Tongue (tissue), 3 donors: ENCODE measurements at places on chromosomes 16 and 17.
A peak's percentile ranks its signal among the peaks of the same experiment; 100 is the strongest.

- no peak for DNase-seq
These were observed 101.9 kb upstream of the HSBP1 start for GRCh38 chr16:83705856-83706255.

GRCh38 chr16:64808474-64808873 lies 313.4 kb downstream of the CDH11 start:
- peak; percentile 47 for DNase-seq

GRCh38 chr16:27287887-27288286 lies 19.3 kb upstream of the NSMCE1 start:
- DNase-seq, result no peak

- peak; percentile 77 for DNase-seq
These were observed 424 bp downstream of the HOXB2 start for GRCh38 chr17:48544349-48545021.

GRCh38 chr17:59010026-59010425 lies 96.7 kb downstream of the TRIM37 start:
- DNase-seq, result no peak

GRCh38 chr17:9072696-9073339 lies 51.5 kb downstream of the NTN1 start:
- DNase-seq, result peak; percentile 90

- no peak for DNase-seq
These were observed 35.6 kb downstream of the NLRC3 start for GRCh38 chr16:3541527-3542155.

- DNase-seq, result peak; percentile 69
These were observed 5.9 kb upstream of the UTP6 start for GRCh38 chr17:31907342-31907962.

DNA sequence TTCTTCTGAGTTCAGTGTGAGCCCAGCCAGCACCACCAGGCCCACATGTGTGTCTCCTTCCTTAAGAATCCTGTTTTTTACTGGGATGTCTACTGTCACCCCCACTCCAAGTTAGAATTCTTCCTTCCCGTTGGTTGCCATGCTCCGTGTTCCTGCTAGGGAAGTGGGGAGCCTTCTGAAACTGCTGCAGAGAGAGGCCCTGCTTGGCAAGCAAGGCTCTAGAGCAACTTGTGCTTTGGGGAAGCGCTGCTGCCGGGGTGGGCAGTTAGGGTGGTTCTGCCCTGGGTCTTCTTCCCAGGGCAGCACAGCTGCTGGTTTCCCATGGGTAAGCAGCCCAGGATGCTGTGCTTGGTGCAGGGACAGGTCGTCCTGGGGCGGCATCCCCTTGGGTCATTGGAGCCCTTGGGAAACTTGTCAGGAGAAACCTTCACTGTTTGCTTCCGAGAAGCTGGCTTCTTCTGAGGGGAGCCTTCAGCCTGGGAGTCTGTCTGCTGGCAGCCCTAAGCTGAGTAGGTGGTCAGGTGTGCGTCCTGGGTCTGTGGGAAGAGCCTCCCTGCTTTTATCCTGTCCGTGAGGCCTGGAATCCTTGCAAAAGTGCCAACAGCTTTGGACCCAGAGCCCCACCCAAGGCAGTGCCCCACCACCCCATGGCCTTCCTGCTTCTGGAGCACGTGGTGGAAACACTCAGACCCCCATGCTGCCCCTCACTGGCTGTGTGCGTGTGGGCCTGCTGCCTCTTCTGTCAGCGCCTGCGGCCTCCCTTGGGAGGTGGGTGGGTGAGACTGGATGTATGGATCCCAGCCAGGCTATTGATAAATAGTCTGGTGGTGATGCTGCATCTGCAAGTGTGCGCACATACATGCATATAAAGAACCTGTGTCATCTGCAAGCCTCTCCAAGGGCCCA lies 71.8 kb downstream of the PLD6 start:
- DNase-seq, result no peak

DNA sequence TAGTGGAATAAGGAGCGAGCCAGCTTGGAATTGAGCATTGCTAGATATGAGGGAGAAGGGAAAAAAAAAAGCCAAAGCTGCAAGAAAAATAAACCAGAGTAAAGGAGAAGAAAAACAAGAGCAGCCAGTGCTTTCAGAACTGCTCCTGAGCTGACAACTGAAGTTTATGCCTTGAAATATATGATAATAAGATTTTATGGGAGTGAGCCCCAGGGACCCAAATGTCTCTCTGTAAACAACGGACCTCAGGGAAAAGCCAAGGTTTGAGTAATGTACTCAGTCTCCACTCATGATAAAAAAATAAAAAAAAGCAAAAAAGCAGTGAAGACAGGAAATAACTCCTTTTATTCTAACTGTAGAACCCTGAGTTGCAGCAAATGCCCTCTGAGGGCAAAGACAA lies 132.6 kb downstream of the SNX11 start:
- DNase-seq, result no peak

GRCh38 chr17:2453325-2453724 lies 52.5 kb upstream of the MNT start:
- DNase-seq, result no peak

- DNase-seq, result no peak
These were observed 959.1 kb downstream of the CDH11 start for GRCh38 chr16:64162613-64163375.

DNA sequence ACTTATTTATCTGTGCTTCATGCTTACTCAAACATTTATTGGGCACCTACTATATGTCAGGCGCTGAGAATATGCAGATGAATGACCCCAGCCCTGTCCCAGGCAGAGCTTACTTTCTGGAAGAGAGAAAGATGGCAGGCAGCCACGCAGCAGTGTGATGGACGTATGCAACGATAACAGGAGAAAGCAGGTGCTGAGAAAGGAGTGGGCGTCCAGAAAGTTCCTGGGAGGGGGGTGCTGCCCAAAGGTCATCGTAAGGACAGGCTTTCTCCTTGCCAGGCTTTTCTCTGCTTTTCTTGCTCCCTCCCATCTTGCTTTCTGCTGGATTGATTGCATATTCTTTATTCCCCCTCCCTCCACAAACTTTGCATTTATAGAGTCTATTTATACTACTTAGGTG lies 124.5 kb downstream of the GAS7 start:
- no peak for DNase-seq

GRCh38 chr17:1197379-1197778 lies 17.6 kb upstream of the ABR start:
- no peak for DNase-seq

DNA sequence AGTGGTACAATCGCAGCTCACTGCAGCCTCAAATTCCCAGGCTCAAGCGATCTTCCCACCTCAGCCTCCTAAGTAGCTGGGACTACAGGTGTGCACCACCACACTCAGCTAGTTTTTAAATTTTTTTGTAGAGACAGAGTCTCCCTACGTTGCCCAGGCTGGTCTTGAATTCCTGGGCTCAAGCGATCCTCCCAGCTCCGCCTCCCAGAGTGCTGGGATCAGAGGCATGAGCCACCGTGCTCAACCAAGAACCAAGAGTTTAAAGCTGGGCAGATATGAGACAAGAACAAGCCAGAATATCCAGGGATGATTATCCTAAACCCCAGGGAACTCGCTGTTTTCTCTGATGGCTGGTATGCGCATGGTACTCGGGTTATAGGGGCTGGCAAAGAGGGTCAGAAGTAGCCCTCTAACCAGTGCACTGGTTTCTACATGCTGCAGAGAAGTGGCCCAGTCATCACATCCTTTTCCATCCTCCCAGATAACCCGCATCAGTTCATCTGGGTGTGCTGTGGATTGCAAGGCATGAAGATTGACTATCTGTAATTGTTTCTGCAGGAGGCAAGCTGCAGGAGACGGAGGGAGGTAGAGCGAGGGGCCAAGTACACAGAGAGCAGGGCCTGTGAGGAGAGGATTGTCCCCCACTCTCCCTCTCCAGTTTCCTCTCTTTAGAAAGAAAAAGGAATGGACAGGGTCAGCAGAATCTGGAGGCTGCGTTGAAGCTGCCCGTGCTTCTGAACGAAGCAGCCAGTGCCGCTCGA lies 33.6 kb upstream of the TOB1 start:
- no peak for DNase-seq

DNA sequence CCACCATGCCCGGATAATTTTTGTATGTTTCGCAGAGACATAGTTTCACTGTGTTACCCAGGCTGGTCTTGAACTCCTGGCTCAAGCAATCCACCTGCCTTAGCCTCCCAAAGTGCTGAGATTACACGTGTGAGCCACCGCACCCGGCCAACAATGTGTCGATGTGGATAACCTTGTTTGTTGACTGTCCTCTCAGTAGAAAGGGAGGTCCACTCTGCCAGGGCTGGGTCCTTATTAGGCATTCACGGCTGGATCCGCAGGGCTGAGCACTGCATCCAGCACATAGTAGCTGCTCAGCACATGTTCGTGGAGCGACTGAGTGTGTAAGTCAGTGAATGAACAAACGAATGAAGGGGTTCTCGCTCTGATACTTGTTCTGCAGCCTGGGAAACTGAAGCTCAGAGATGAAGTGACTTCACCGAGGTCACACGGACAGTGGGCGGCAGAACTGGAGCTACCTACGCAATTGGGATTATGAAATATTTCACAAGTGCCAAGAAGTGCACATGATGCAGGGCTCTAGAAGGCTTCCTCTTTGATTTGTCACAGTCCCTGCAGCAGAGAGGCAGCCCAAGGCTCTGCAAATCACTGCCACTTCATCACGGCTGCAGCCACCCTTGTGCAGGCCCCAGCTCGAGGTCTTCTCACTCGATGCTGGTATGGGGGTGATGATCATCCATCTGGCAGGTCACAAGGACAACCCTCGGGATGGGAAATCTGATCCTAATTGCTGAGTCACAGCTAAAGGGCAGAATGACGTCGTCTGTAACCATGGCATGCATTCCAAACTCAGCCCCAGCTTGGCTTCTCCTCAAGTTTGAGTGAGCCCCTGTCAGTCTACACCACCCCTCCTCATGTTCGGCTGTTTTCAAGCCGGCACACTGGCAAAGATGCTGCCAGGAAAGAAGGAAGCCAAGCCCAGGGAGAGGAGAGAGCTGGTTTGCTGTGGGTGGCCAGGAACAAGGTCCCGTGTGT lies 28.0 kb upstream of the SNN start:
- peak; percentile 95 for DNase-seq

GRCh38 chr17:74610108-74610507 lies 13.4 kb downstream of the CD300E start:
- no peak for DNase-seq

- DNase-seq, result no peak
These were observed 16.0 kb downstream of the SPNS3 start for GRCh38 chr17:4449736-4450135.

- DNase-seq, result no peak
These were observed 1.1 kb downstream of the ZG16B start for GRCh38 chr16:2831203-2831602.

DNA sequence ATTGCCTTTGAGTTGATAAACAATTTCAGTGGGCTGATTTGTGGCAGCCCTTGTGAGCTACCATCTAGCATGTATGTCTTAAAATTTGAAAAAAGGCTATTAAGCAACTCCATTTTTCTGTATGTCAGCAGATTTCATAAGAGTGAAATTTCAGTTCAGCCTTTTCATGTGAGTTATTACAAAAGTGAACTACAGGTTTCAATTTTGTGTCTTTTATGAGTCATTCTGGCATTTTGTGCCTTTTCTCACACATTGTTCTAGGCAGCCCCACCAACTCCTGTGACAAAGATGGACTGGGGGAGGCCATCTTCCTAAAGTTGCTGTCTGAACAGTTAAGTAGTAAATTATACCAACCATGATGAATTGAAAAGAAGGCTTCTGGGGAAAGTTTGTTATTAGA lies 52.1 kb downstream of the USP10 start:
- DNase-seq, result no peak

- DNase-seq, result no peak
These were observed 23.0 kb downstream of the RANBP10 start for GRCh38 chr16:67783353-67783725.

DNA sequence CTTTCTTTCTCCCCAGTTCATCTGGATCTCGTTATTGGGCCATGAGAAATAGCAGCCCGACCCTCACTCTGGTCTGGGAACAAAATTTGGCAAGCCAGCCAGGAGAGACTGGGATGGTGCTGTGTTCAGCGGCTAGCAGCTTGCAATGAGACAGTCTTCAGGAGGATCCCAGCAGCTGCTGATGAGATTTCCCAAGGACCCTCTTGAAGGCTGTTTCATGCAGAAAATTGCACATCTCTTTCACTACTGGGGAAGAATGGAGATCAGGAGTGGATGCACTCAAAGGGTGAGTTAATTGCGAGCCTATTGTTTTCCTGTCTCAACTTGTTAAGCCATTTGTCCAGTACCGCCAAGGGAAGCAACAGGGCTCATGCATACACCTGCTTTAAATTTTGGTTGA lies 5.5 kb upstream of the COIL start:
- peak; percentile 21 for DNase-seq

GRCh38 chr16:77873066-77873465 lies 84.7 kb downstream of the VAT1L start:
- no peak for DNase-seq
